ENCODE measurements at places on chromosomes 12 and 14. TPM values are rescaled to one million over a fixed set of nuclear protein-coding genes. Genes with fewer than 3 reads are reported as not detected.
A peak's percentile ranks its signal among the peaks of the same experiment; 100 is the strongest.

The CCDC177 gene
- total RNA-seq, result not detected

DNA sequence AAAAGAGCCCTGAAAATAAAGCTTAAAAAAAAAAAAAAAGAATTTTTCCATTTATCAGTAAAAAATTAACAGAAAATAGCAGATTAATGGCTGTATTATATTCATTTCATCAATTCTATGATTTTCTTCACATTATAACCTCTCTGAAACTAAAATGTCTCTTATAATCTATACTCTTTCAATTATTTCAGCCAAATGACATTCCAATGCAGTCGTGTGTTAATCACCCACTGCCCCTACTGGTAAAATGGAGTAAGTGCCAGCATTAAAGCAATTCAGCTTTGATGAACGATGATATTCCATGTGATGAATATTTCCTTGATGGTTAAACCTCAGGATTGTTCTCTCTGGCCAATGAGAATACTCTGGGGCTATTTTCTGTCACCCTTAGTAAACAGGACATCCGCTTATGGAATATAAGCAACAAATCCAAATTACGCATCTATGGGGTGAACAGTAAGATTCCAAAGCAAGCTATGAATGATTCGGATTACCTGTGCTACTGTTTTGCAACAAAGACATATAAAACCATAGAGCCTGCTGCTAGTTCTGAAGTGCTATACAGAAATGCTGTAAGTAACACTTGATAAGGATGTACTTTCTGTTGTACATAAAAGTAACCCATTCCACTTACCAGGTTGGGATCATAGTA is 20.3 kb upstream of the SYCP3 start:
- H3K27me3 ChIP-seq, result no peaks in the 10 kb centered on the region
- H3K4me1 ChIP-seq, result peaks cover 18% of the 10 kb centered on the region
- H3K36me3 ChIP-seq, result peaks cover 34% of the 10 kb centered on the region
- DNase-seq, result no peak

DNA sequence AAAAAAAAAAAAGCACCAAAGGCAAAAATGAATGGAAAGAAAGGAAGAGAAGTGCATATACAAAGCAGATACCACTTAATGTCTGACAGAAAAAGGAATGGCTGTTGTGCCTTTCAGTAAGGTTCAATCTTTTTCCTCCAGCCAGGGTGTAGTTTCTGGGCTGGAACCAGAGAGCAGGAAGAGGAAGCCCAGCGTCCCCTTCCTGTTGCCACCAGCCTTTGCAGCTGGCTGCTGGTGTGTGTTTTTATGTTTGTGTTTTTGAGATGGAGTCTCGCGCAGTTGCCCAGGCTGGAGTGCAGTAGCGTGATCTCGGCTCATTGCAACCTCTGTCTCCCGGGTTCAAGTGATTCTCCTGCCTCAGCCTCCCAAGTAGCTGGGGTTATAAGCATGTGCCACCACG is 64.6 kb upstream of the LTA4H start:
- no peaks in the 10 kb centered on the region for H3K36me3 ChIP-seq
- no peak overlapping the region for H3K27ac ChIP-seq
- peak; percentile 80 for DNase-seq
- H3K27me3 ChIP-seq, result no peaks in the 10 kb centered on the region
- H3K4me3 ChIP-seq, result no peak overlapping the region
- peaks cover 7% of the 10 kb centered on the region for H3K4me1 ChIP-seq

- DNase-seq, result no peak
- no peaks in the 10 kb centered on the region for H3K36me3 ChIP-seq
- no peak overlapping the region for H3K4me3 ChIP-seq
- no peaks in the 10 kb centered on the region for H3K4me1 ChIP-seq
- H3K27me3 ChIP-seq, result no peaks in the 10 kb centered on the region
These were observed 603.9 kb downstream of the FSCB start for GRCh38 chr14:43903209-43903608.

- no peak overlapping the region for H3K27ac ChIP-seq
- no peak overlapping the region for H3K4me3 ChIP-seq
- peaks cover 6% of the 10 kb centered on the region for H3K4me1 ChIP-seq
- no peaks in the 10 kb centered on the region for H3K36me3 ChIP-seq
These were observed 169.2 kb downstream of the SLC41A2 start for GRCh38 chr12:104788840-104789271.

GRCh38 chr14:41403360-41403759 is 203.3 kb upstream of the LRFN5 start:
- H3K27me3 ChIP-seq, result no peaks in the 10 kb centered on the region
- no peaks in the 10 kb centered on the region for H3K4me1 ChIP-seq
- no peaks in the 10 kb centered on the region for H3K36me3 ChIP-seq
- no peak overlapping the region for H3K27ac ChIP-seq

DNA sequence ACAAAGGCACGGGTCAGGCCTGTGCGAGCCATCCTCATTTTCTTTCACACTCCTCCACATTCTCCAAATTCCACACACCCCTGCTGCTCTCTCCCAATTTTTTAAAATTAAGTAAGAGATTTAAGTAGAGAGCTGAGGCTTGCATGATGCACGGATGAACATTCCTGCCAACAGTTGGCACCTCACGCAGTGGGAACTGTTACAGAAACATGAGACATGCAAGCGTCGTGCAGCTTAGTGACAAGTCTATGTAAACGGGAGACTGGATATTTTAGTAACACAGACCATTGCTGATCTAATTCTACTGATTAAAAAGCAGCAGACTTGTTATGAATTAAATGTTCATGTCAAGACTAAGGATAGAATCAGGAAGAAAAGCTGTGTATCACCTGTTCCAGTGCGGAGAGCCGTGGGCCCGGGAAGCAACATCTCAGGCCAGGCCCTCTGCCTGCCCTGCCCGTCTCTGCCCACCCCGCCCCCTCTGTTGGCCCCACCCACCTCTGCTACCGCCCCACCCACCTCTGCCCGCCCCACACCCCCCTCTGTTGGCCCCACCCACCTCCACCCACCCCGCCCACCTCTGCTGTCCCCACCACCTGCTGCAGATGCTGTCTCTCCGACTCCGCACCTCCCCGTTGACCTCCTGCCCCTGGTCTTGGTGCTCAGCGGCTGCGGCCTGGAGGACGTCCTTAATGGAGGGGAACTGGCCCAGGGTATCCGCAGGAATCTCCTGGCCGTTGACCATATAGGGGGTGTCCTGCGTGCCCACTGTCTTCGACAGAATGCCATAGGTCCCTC is 21.2 kb downstream of the GOLGA3 start:
- no peak overlapping the region for H3K27ac ChIP-seq
- H3K4me3 ChIP-seq, result no peak overlapping the region
- H3K36me3 ChIP-seq, result peaks cover 96% of the 10 kb centered on the region
- H3K27me3 ChIP-seq, result no peaks in the 10 kb centered on the region
- no peak for DNase-seq

DNA sequence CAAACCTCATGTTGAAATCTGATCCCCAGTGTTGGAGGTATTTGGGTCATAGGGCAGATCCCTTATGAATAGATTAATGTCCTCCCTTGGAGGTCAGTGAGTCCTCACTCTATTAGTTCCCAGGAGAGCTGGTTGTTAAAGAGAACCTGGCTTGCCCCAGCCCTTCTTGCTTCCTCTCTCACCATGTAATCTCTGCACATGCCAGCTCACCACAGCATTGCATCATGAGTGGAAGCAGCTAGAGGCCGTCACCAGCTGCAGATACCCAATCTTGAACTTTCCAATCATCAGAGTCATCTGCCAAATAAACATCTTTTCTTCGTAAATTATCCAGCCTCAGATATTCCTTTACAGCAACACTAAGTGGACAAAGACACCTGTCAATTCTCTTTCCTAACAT is 161.8 kb upstream of the IGF1 start:
- no peak for DNase-seq
- H3K36me3 ChIP-seq, result no peaks in the 10 kb centered on the region
- H3K4me1 ChIP-seq, result no peaks in the 10 kb centered on the region
- H3K27ac ChIP-seq, result no peak overlapping the region
